ENCODE measurements at places on chromosomes 6 and 20.

- DNase-seq, result no peak
Observed at GRCh38 chr20:6909608-6910007, 142.1 kb downstream of the BMP2 start.

DNA sequence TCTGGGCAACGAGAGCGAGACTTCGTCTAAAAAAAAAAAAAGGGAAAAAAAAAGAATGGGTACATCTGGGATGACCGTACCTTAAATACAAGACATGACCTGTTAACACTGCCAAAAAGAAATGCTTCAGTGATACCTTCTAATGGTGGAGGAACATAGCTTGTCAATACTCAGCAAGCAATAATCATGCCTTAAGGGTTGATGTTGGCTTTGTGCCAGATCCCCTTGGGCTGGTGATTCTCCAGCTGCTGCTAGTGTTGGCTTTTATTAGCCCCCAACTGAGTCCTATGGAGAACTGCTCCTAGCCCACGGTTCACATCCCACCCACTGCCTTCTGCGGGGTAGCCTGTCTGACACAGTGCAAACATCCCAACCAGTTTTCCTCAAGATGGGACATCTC is 134.9 kb downstream of the PLCB1 start:
- no peak for DNase-seq

- DNase-seq, result no peak
Observed at GRCh38 chr20:23646106-23646873, 8.5 kb upstream of the CST3 start.

DNA sequence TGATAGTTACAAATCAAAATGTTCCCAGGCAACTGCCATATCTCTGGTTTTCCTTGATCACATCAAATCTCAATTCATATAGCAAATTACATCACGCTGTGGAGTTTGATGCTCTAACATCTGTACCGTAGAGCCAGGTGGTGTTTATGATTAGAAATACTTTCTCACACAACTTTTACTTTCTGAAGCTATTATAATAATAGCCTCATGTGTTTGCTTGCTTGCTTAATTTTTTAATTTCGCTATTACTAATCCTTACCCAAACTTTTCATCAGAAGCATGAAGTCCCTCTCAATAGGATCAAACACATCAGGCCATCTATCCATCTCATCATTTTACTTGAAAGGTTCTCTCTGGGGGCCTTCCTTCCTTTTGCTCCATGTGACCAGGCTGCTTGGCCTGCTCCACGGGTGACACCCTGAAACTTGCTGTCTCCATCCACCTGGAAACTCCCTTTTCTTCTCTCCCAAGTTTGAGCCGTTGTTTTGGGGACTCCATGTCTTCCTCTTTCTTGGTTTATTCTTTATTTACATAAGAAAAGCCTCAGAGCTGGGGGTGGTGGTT is 75.4 kb downstream of the ADAT2 start:
- DNase-seq, result no peak

DNA sequence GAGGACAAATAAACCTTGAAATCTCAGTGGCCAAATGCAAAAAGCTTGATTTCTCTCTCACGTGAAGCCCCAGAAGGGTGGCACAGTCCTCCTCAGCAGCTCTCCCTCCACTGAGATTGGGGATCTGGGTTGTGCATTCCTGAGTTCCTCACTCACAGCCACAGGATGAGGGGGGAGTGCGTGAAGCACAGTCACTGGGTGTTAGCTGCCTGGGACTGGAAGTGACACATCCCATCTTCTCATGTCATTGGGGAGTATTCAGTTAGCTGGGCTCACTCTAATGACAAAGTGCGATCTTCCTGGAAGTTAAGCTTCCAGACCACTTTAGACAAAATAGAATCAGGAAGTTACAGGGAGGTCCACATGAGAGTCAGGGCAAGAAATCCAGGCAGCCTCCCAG is 192.2 kb upstream of the LRFN2 start:
- DNase-seq, result no peak

- DNase-seq, result no peak
Observed at GRCh38 chr6:39225543-39225942, 3.7 kb downstream of the KCNK5 start.

DNA sequence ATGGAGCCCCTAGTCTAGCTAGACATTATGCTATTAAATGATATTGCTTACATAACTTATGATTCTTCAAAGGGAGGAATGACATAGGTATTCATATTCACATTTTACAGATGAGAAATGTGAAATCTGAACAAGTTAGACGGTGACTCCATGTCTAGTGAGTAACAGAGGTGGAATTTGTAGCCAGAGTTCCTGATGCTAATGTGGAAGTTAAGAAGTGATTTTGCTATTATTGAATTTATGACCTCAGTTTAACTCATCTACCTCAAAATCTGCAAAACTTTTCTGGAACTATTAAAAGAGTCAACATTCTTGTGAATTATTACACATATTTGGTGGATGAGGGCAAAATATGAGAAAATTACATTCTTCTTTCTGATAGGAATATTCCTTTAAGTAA is 347.6 kb upstream of the MMS22L start:
- no peak for DNase-seq

- no peak for DNase-seq
Observed at GRCh38 chr6:144510859-144511258, 225.7 kb downstream of the UTRN start.

- no peak for DNase-seq
Observed at GRCh38 chr6:113779656-113780055, 77.5 kb upstream of the MARCKS start.

DNA sequence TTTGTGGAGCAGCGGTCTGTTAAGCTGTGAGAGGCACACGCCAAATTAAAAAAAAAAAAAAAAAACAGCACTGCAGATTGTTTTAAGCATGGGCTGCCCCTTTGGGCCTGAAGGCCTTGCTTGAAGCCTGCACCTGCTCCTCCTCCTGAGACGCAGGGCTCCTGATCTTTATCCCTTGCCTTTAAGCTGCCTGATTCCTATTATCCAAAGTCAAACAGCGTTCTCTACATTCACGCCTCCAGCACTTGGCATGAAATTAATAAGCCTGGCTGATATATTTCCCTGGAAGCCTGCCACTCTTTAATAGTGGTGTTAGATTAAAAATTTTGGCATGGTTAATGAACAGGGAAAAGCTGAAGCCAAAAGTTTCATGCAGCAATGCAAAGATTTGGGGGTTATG is 163.9 kb downstream of the FAXC start:
- DNase-seq, result no peak

- DNase-seq, result no peak
Observed at GRCh38 chr20:37297066-37297736, 7.7 kb downstream of the MANBAL start.

DNA sequence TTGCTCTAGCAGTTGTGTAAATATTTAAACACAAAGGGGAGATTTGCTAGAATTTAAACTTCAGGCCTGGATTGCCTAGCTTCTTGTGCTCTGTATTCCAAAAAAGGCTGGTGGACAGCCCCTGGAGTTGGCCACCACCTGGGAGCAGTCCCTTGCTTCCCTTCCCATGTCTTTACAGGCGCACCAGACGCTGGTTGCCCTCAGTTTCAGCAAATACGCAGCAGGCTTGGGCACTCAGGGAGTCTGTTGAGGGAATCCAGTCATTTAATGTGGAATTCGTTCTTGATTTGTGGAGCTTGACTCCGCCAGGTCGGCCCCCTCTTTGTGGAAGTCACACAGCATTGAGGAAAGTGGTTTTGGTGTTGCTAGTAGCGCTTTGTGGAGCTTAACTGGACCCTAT is 156.8 kb downstream of the DTNBP1 start:
- no peak for DNase-seq

All from endothelial cell (in vitro differentiated cells).